ENCODE measurements at places on chromosomes 7 and 10.

DNA sequence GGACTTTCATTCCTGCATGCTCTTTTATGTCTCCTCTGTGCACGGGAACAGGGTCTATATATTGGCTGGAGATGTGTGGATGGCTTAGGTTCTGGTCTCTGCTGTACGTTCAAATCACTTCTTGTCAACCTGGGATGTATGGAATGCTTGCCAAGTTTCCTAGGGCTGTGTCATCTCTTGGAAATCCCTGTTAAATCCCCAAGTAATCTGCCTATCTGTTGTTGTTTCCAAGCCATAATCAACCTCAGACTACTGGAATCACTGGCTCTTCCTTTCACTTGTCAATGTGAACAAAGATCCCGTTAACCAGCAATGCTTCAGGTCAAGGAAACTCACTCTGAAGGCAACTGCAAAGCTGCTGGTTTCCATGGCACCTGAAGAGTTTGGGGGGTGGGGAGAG, 93.3 kb upstream of the FAM171A1 start:
- H3K4me1 ChIP-seq, result no peaks in the 10 kb centered on the region

DNA sequence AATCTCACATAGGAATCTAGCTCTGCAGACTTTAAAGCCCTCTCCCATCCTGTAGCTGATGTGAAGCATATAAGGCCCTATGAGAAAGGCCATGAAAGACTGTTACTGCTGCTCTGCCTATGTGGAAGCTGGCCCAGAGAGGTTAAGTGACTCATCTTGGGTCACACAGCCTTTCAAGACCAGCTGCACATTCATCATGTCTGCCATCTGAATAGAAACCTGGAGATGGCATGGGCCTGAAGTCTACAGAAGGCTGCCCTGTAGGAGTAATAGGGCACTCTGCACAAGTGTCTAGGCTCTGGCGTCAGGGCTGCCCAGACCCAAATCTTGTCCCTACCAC, 59.4 kb upstream of the COL13A1 start:
- H3K27me3 ChIP-seq, result no peaks in the 10 kb centered on the region
- H3K36me3 ChIP-seq, result no peaks in the 10 kb centered on the region
- H3K4me1 ChIP-seq, result peaks cover 6% of the 10 kb centered on the region
- H3K27ac ChIP-seq, result no peak overlapping the region

DNA sequence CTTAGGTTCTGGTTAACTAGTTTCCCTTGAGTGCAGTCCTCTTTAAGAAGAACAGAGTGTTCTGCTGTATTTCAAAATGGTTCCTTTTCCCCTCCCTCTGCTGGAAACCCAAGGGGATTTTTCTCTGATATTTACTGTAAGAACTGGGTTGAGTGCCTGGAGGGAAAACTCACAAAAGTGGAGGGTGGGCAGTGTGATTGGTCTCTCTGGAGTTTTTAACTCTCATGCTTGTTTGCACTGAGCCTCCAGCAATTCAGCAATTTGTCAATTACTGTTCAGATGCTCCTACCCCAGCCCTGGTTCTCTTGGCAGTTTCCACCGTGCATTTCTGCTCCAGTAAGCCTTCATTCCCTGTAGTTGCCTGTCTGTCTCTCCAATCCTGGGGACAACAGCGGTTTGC, 273.4 kb upstream of the SORCS1 start:
- H3K36me3 ChIP-seq, result no peaks in the 10 kb centered on the region
- DNase-seq, result no peak
- no peaks in the 10 kb centered on the region for H3K4me1 ChIP-seq
- no peak overlapping the region for H3K4me3 ChIP-seq
- no peak overlapping the region for H3K27ac ChIP-seq

DNA sequence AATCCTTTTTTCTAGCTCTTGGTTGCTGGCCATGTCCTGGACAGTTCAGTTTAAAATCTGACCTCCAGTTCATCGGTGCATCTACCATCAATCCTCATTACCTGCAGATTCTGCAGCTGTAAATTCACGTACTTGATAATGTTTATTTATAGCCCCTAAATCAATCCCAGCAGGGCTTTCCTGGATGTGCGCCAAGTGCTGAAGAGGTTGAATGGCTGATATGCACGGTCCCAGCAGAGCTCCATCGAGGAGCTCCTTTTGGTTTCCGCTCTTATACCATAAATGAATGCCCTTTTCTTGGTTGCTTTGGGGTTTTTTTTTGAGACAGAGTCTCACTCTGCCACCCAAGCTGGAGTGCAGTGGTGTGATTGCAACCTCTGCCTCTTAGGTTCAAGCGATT, 91.2 kb upstream of the CCZ1B start:
- no peaks in the 10 kb centered on the region for H3K4me1 ChIP-seq
- no peak overlapping the region for H3K4me3 ChIP-seq
- H3K27ac ChIP-seq, result no peak overlapping the region
- H3K27me3 ChIP-seq, result no peaks in the 10 kb centered on the region
- H3K36me3 ChIP-seq, result no peaks in the 10 kb centered on the region

- H3K27me3 ChIP-seq, result no peaks in the 10 kb centered on the region
- DNase-seq, result no peak
- H3K4me1 ChIP-seq, result no peaks in the 10 kb centered on the region
- no peak overlapping the region for H3K4me3 ChIP-seq
These were observed 100.4 kb upstream of the SH2B2 start for GRCh38 chr7:102186306-102186705.

DNA sequence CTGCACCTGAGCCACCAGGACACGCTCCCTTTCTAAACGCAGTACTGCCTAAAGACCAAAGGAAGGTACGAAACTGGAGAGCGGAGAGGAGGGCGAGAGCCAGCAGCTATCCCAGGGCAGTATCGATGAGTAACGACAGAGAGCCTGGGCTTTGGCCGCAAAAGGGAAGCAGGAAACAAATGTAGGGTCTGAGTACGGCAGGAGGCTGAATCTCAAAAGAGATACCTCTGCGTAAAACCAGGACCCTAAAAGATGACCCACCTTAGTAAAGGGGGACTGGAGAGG, 20.4 kb downstream of the PARP12 start:
- H3K27ac ChIP-seq, result no peak overlapping the region
- no peak for DNase-seq
- no peak overlapping the region for H3K4me3 ChIP-seq
- H3K27me3 ChIP-seq, result no peaks in the 10 kb centered on the region
- H3K36me3 ChIP-seq, result peaks cover 16% of the 10 kb centered on the region

DNA sequence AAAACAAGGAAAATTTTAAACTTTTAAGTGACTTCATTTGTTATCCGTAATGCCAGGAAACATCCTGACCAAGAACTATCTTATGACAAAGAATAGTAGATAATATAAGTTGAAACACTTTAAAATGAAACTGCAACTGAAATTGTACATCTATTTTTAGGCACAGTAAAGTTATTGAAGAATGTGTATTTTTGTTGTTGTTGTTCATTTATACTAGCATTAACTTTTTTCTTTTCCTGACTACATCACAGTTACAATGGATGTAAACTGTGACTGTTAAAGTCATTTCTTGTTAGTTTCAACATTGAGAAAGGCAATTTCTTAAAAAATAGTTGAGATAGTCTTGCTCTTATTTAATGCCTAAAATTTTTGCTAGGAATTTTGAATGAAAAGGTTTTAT, 2.6 kb downstream of the CPED1 start:
- no peaks in the 10 kb centered on the region for H3K27me3 ChIP-seq
- H3K36me3 ChIP-seq, result no peaks in the 10 kb centered on the region
- H3K27ac ChIP-seq, result peak overlapping the region; percentile 91
- no peak for DNase-seq
- H3K4me3 ChIP-seq, result peak overlapping the region; percentile 68
- peaks cover 10% of the 10 kb centered on the region for H3K4me1 ChIP-seq

Measured in ascending aorta (tissue), 2 donors.